Midbrain (tissue), 1 donor: ENCODE measurements at places on chromosomes 1 and 21.

DNA sequence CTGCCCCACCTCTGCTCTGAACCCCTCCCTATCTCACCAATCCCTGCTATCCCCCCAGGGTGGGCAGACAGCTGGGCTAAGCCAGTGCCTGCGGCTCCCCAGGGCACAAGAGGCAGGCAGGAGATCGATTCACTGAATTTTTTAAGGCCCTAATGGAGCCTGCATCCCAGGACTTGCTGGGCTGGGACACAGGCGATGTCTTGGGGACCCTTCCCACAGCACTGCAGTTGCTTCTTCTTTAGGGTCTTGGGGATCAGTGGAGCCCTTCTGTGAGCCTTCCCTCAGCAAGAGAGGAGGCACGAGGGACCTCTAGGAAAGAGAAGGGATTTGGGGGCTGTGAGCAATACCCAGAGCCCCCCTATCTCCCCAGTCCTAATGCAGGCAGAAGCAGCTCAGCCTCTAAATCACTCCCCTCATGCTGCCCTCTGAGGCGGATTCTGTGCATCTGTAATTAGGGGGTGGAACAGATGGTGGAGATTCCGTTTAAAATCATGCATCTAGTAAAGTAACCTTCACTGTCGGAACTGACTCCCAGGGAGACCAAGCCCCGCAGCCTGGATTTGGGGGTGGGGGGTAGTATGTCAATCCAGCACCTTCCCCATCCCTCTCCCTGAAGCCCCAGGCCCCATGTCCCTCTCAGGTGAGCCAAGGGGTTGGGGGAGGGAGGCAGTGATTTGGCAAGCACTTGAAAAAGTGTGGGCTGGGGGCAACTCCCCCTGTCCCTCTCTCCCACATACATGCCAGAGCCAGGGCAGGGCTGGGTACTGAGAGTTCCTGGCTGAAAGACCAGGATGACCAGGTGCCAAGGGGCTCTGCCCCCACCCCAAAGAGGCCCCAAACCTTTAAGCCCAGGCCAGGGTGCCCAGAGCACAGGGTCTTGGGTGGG is 10.0 kb downstream of the AHDC1 start:
- DNase-seq = no peak

DNA sequence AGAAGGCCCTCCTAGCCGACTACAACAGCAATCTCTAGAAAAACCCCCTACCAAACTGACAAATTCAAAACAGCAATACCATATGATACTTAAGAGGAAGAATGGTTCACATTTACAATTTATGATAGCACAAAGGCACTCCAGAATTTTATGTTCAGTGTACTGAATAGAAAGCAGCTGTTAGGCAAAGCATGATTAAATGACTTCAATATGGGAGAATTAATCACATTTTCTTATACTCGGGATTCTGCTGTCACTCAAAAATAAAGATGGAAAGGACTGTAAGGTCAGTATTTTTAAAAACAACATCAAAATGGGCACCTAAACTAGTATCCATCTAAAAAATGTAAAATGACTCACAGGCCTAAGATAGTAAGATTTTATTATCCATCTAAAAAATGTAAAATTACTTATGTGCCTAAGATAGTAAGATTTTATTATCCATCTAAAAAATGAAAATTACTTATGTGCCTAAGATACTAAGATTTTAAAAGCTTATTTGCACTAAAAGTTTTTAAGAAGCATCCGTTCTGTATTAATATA is 198.5 kb downstream of the SMYD3 start:
- DNase-seq = no peak

- no peak for DNase-seq
These were observed 258.3 kb upstream of the KAZN start for GRCh38 chr1:14340002-14340785.

GRCh38 chr1:181099152-181100014 is 10.9 kb downstream of the IER5 start:
- no peak for DNase-seq

DNA sequence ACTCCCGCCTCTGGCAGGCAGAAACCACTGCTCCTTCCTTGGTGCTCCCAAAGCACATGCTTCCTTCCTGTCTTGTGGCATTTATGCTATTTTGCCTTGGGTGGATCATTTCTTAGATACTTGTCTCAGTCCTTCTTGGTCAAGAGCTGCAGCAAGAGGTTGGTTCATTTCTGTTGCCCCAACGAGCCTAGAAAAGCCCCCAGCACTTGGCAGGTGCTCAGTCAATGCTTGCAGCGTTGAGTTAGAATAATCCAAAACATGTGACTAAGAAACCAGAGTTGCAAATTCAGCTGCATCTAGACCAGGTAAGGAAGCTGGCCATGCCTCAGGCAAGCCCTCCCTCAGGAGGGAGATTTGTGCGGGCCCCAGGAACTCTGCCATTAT is 42.4 kb upstream of the TENT5C start:
- no peak for DNase-seq

- DNase-seq = no peak
These were observed 287.5 kb downstream of the PTGER3 start for GRCh38 chr1:70760154-70760553.

DNA sequence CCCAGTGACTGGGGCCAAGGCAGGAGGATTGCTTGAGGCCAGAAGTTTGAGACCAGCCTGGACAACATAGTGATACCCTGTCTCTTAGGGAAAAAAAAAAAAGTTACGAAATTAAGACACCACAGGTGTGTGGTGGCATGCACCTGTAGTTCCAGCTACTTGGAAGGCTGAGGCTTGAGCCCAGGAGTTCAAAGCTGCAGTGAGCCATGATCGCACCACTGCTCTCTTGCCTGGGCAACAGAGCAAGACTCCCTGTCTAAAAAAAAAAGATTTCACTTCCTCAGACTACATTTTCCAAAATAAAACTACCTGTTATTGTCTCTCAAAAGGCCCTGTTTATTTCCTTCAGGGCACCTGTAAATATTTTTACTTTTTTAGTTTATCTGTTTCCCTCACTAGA is 4.7 kb upstream of the STK40 start:
- DNase-seq = no peak

DNA sequence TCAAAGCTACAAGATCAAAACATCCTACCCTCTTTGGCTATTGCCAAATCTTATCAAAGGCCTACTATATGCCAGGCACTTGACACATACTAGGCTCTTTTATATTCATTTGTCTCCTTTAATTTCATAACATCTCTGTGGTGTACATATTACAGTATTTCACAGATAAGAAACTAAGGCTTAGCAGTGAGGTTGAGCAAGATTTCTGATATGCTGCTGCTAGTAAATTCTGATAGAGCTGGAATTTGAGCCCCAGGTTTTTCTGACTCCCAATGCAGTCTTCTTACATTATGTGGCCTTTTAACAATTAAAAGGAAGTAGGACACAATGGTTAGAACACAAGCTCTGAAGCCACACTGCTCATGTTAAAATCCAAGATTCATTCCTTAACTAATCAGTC is 16.8 kb downstream of the CCDC185 start:
- DNase-seq = no peak
